ENCODE measurements at places on chromosomes 6 and 20. TPM values are rescaled to one million over a fixed set of nuclear protein-coding genes. Genes with fewer than 3 reads are reported as not detected.

GRCh38 chr6:11140056-11140455 lies 28.5 kb upstream of the ERVFRD-1 start:
- DNase-seq: no peak

The TRIM15 gene
- total RNA-seq: 13.3 TPM

- peak; percentile 5 for DNase-seq
These were observed 25.2 kb upstream of the TULP4 start for GRCh38 chr6:158287047-158287446.

- DNase-seq: no peak
These were observed 623.1 kb downstream of the HTR1B start for GRCh38 chr6:76840041-76840745.

GRCh38 chr20:49610691-49611538 lies 43.0 kb upstream of the PTGIS start:
- DNase-seq: peak; percentile 98

- DNase-seq: no peak
These were observed 22.0 kb downstream of the ERGIC3 start for GRCh38 chr20:35563834-35564233.

- DNase-seq: no peak
These were observed 59.1 kb downstream of the KIF16B start for GRCh38 chr20:16514140-16514539.

The FKBP1C gene
- 0.08 TPM for total RNA-seq

The GRM1 gene
- total RNA-seq: not detected

GRCh38 chr6:119322034-119322433 lies 27.5 kb downstream of the MAN1A1 start:
- DNase-seq: no peak

GRCh38 chr6:14944593-14944992 lies 301.3 kb upstream of the JARID2 start:
- DNase-seq: no peak

DNA sequence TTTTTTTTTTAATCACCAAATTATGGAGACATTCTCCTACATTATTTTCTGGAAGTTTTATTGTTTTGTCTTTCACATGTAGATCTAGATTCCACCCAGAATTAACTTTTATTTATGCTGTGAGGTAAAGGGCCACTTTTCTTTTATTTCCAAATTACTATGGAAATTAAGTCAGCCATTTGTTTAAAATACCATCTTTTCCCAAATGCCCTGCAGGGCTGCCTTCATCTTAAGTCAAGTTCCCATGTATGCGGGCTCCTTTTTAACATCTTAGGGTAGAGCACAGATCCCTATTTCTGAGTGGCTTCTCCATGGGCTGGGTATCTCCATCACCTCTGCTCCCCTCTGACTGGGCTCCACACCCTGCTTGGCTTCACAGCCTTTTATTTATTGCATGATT lies 348.4 kb downstream of the SOX4 start:
- DNase-seq: no peak

The CRIP3 gene
- not detected for total RNA-seq

- DNase-seq: no peak
These were observed 39.0 kb upstream of the IFNGR1 start for GRCh38 chr6:137258170-137258569.

GRCh38 chr6:88445188-88445965 lies 279.2 kb upstream of the CNR1 start:
- DNase-seq: no peak

GRCh38 chr20:62938105-62938888 lies at the start of gene GID8:
TSS of gene GID8 (plus strand) at chr20:62938147. CDS start at chr20:62941503, 3,356 bp downstream.
- peak; percentile 80 for DNase-seq

DNA sequence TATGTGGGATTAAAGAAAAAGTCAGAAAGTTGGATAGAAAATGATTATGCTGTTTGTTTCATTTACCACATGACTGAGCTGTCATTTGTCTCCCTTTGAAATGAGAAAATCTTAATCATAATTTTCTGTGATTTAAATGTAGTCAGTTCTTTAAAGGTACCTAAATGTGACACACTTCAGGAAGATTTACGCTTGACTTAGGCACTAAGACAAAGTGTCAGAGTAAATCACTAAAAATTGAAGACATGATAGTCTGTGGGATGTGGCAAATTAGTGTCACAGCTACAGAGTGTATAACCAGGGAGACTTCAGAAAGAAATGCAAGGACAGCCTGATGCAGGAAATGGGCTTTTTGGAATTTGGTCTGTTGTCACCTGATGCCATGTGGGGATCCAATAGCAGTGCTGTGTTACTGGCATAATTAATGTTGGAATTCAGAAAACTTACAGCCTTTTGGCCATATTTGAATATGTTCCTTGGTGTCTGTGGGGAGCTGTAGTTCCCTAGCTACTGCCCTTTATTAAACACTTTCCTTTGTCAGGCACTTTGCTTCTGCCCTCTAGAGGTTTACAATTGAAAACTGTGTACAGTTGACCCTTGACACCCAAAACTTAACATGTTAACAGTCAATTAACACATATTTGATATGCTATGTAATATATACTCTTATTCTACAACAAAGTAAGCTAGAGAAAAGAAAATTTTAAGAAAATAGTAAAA lies 493.8 kb downstream of the UTRN start:
- DNase-seq: peak; percentile 11

DNA sequence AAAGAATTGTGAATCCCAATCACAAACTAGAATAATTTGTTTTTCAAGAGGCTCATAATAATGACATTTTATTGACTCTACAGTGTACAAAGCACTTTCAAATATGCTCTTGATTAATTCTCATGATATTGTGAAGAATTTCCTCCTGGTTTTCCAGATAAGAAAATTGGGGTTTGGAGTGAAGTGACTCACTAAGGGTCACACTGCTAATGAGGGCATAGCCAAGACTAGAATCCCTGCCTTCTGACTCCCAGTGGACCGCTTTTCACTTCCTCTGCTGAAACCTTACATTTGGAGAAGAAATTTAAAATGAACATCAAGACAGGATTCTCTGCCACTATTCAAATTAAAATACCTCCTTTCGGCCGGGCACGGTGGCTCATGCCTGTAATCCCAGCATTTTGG lies 38.3 kb upstream of the LTV1 start:
- no peak for DNase-seq

The SOD2 gene
- total RNA-seq: 64.8 TPM

The BCAS1 gene
- total RNA-seq: 42.4 TPM

The RBM38 gene
- total RNA-seq: 102 TPM

- DNase-seq: no peak
These were observed 12.0 kb downstream of the ZFP64 start for GRCh38 chr20:52179331-52180179.

GRCh38 chr6:113018351-113019151 lies 671.4 kb downstream of the RFPL4B start:
- peak; percentile 59 for DNase-seq

- DNase-seq: peak; percentile 66
These were observed at the start of gene ENPP5 for GRCh38 chr6:46170357-46171289. TSS of gene ENPP5 (minus strand) at chr6:46170980. CDS start at chr6:46168262, 2,718 bp downstream.

The SHLD1 gene
- total RNA-seq: 4.5 TPM

GRCh38 chr6:35161266-35161665 lies 20.1 kb upstream of the TCP11 start:
- DNase-seq: no peak

DNA sequence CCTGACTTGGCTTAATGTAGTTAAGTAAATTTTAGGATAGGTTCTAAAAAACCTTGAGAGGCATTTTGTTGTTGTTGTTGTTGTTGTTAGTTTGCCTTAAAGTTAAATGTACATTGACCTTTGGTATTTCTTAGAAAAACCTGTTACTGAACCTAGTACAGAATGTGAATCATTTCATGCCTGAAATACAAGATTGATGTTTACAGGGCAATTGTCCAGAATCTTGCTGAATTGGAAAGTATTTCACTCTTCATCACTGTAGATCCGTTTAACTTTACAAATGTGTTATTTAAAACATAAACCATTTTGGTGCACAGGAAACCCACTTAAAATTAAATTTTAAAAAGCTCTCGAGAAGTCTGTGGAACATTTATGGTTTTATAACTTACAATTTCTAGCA lies 75.0 kb downstream of the CEP57L1 start:
- DNase-seq: no peak

GRCh38 chr20:25206063-25206403 lies 10.5 kb downstream of the ENTPD6 start:
- DNase-seq: no peak

The B3GALT4 gene
- 10.6 TPM for total RNA-seq

The TP53TG5 gene
- total RNA-seq: 1.6 TPM

GRCh38 chr20:50099113-50099512 lies 13.8 kb downstream of the UBE2V1 start:
- DNase-seq: no peak

DNA sequence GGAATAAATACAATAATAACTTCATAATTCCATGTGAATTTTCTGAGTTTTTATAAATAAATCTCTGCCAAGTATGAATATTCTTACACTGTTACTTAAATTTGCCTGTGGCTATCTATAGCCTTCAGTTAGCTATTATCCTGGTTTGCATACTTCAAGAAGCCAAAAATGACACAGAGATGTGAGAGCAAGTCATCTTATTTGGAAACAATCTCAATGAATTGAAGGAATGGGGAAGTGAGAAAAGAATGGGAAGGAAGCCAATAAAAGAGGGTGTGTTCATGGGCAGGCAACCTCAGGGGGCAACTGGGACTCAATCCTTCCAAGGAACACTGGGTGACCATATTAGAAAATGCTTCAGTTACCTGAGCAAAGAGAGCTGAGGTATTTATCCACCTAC lies 9.9 kb downstream of the HAO1 start:
- no peak for DNase-seq

DNA sequence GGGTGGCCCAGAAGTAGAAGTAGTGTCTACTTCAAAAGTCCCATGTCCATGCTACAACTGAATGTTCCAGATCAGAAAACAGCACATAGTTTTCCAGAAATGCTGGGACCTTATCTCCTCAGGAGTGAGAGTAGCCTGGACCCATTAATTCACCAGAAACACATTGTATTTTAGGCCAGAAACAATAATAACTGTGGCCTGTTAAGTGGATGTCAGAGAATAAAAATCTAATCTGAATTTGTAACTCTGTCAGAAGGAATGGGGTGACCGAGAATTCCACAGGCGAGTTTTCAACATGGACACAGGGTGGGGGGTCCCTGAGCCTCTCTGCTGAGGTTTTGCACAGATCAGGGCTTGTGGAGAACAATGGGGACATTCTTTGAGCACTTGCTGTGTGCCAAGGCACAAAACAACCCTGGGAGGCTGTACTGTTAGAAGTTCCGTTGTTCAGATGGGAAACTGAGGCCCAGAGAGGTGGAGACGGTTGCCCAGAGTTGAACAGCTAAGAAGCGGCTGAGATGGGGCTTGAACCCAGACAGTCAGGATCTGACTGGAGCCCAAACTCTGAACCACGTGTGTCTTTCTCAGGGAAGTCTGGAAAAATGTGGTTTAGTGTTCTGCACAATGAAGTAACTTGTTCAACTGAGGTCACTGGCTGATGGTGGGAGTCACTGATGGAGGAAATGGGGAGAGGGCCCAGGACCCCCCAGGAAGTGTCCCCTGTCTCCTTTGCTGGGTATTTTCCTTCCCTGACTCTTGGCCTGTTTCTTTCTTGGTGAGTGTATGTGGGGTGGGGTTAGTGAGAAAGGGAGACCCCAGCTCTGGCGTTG lies 44.2 kb downstream of the SNAI1 start:
- DNase-seq: no peak

GRCh38 chr20:15930311-15931305 lies 642.6 kb downstream of the KIF16B start:
- DNase-seq: peak; percentile 37

DNA sequence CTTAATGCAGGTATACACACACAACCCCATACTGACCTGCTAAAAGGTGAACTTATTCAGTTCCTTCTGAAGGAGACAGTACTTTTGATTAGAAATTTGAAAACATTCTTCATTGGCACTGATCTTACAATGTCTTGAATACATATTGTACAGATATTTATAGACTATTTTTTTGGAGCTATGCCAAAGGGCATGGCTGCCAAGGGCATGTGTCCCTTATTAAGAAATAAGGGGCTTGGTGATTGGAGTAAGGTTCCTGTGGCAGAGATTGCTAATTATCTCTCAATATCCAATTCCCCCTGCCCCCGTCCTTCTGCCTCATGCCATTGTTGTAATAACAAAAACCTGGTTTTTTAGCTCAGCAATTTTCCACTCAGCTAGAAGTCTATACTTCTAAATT lies 355.9 kb downstream of the FARS2 start:
- no peak for DNase-seq

DNA sequence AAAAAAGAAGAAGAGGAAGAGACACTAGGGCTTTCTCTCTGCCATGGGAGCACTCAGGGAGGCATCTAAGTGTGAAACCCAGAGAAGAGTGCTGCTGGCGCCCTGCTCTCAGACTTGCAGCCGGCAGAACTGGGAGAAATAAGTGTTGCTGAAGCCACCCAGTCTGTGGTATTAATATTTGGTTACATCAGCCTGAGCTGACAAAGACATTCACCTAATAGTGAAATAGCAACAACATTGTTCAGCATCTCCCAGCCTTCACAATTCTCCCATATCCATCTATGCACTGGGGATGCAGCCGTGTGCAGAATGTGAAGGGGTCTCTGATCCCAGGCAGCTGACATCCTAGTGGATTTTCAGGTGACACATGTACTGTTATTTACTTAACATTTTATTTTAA lies 12.0 kb downstream of the KCNG1 start:
- DNase-seq: no peak

- no peak for DNase-seq
These were observed 15.3 kb upstream of the ANGPT4 start for GRCh38 chr20:931401-931800.

The ACTR5 gene
- total RNA-seq: 21.4 TPM

DNA sequence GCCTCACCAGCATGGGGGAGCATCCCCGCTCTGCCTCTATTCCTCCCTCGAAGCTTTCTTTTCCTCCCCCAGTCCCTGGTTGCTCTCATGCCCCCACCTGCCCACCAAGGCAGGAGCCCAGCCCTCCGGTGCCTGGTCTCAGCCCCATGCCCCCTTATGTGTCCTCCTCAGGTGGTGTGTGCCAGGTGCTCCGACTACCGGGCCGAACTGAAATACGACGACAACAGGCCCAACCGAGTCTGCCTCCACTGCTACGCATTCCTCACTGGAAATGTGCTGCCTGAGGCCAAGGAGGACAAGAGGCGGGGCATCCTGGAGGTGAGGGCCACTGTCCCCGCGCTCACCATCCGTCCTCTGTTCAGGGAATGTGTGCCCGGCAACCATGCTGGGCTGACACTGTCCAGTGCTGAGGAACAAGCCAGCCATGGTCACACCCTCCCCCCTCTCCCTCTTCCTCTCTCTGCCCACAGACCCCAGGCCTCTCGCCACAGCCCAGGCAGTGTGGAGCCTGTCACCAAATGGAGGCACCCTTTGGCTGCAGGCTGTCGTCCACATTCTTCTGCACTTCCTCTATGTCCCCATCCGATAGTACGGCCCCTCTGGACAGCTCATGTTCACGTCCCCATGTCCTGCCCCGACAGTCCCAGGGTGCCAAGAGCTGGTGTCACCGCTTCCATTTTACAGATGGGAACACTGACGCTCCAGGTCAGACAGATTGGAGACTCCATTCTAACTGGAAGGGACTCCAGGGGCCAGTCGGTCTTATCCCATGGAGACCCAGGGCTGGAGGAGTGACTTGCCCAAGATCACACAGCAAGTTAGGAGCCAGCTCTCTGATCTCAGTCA lies 20.4 kb downstream of the FGD2 start:
- DNase-seq: no peak
